ENCODE measurements at places on chromosomes 1 and 21. TPM values are rescaled to one million over a fixed set of nuclear protein-coding genes. Genes with fewer than 3 reads are reported as not detected.

SNAPIN gene
- total RNA-seq: 73.3 TPM

DNAH14 gene
- 70.3 TPM for total RNA-seq

IL20 gene
- total RNA-seq: not detected

SH3BGRL3 gene
- total RNA-seq: 113 TPM

CACNA1S gene
- 0.08 TPM for total RNA-seq

Measured in A375 (cell line).